Head of caudate nucleus (tissue), 42 donors: ENCODE measurements at places on chromosomes 3 and 15.

DNA sequence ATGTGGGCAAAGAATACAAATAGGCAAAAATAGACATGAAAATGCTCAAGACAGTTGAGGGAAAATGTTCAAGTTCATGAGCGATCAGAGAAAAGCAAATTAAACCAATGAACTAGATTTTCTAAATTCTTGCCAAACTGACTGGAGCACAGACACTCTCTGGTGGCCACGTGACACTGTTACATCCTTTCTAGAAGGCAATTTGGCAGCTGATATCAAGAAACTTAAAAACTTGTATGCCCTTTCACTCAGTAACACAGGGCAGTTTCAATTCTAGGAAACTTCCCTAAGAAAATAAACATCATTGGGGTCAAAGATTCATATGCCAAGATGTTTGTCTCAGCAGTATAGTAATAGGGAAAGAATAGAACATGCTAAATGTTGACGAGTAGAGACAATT lies 52.2 kb downstream of the ABHD5 start:
- no peak for DNase-seq

DNA sequence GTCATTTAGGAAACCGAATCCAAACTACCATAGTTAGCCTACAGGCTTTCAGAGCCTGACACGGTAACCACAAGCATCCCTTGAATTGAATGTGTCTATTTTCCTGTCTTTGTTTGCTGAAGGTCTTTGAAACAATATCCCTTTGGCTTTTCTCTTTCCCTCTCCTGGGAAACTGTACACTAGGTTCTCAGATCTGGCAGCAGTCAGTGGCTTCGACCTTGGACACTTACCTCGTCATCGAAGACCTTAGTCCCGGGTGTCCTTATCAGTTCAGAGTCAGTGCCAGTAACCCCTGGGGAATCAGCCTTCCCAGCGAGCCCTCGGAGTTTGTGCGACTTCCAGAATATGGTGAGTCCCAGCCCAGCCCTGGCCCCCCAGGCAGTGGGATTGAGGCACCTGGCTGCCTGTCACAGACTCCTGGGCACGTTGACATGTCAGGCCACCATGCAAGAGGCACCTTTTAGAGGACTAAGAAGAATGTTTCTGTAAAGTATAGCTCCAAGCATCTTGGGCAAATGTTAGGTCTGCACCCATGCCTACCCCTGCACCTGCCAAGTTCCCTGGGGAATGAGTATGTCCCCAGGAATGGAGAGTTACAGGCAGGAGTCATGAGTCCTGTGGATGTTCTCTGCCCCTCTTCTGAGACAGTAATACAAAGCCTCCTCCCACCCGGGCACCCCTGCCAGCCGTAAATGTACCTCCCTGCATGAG lies 30.4 kb upstream of the UMPS start:
- no peak for DNase-seq

GRCh38 chr3:60743631-60744164 lies 507.6 kb downstream of the FHIT start:
- no peak for DNase-seq

DNA sequence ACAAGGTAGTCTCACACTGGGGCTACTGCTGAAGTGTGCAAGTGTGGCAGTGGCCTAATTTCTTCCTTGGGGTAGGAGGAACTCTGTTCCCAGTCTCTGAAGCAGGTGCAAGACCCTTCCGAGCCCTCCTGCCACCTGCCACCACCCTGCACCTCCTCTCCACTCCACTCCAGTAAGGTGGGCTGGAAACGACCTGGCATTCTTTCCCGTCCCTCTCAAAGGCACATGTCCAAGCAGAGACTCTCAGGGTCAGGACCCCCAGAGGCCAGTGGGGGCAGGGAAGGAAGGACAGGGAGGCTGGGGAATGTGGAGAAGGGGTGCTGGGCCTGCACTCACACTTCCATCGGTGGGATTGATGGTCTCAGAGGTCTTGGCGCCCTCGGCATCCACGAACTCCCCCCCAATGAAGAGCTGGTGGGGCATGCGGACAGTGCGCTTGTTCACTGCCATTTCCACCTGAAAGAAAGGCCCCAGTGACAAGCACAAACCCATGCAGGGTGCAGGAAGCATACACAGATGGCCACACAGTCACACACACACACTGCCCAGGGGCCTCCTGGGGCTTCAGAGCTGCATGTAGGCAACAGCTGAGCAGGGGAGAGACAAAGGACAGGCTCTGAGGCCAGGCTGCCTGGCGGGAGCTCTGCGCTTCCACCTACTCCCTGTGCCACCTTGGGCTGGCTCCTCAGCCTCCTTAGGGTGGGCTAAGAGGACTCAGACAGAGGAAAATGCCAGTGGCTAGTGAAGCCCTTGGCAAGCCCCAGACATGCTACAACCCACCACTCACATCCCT lies 43.8 kb downstream of the ALDH1L1 start:
- no peak for DNase-seq

DNA sequence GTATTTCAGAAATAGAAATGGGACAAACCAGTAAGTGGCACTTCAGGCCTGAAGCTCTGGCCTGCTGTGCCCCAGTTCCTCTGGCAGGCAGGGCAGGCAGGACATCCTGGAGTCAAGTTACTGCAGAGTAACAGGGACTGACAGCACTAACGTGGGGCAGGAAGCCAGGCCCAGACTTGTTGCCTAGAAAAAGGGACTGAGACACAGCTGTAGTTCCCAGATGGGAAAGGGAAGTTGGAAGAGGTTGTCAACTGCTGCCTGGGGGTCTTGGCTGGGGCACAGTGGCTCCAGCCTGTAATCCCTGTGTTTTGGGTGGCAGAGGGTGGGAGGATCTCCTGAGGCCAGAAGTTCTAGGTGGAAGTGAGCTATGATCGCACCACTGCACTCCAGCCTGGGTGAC lies 171.9 kb downstream of the FMN1 start:
- no peak for DNase-seq

GRCh38 chr15:89665449-89666181 lies 10.3 kb upstream of the KIF7 start:
- peak; percentile 35 for DNase-seq

DNA sequence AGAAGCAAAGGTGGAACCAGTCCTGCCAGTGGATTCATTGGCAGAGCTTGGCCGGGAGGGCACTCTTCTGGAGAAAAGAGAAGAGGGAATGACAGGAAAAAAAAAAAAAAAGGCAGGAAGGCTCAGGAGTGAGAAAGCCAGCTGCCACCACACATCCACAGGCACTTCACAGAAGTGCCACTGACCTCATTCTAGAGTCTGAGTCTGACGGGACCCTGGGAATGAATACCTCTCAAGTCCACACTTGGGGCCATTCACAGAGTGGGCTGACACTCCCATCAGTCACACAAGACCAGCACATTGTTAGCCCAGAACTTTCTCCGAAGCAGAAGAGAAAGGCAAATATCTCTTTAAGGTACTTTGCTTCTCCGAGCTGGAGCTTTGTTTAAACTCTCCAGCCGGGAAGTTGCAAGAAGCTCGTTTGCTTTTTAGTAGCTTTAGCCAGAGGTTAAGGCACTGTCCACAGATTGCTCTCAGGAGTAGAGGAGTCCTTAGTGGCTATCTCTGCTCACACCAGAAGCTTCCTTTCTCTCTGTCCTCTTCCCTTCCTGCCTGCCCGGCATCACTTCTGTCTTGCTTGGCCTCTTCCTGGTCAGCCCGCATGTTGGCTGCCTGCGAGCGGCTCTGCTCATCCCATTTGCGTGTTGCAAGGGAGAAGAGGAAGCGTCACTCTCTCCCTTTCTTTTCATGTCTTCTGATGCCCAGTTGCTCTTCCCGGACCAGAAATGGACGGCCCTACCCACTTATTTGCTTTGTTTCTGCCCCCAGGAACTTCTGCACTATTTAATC lies 53.8 kb downstream of the CMTM6 start:
- peak; percentile 44 for DNase-seq

DNA sequence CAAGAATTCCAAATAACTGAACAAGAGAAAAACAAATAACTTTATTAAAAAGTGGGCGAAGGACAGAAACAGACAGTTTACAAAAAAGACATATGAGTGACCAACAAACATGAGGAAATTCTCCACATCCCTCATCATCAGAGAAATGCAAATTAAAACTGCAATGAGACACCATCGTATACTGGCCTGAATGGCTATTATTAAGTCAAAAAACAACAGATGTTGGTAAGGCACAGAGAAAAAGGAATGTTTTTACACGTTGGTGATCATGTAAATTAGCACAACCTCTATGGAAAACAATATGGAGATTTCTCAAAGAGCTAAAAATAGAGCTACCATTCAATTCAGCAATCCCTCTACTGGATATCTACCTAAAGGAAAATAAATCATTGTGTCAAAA lies 1260.4 kb upstream of the ALCAM start:
- DNase-seq = no peak

DNA sequence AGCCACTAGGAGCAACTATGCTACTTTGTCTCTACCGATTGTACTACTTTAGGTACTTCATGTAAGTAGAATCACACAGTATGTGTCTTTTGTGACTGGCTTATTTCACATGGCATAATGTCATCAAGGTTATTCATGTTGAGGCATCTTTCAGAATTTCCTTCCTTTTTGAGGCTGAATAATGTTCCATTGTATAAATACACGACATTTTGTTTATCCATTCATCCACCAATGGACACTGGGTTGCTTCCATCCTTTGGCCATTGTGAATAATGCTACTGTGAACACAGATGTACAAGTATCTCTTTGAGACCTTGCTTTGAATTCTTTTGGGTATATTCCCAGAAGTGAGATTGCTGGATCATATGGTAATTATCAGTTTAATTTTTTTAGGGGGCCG lies 29.2 kb downstream of the MYO5A start:
- no peak for DNase-seq

GRCh38 chr3:173762501-173762900 lies 365.0 kb downstream of the NLGN1 start:
- no peak for DNase-seq

- DNase-seq = no peak
These were observed 57.8 kb downstream of the NCEH1 start for GRCh38 chr3:172653004-172653572.

GRCh38 chr3:35710554-35710953 lies 71.2 kb downstream of the ARPP21 start:
- no peak for DNase-seq

GRCh38 chr15:50909010-50909317 lies 481 bp downstream of the AP4E1 start:
- DNase-seq = no peak

DNA sequence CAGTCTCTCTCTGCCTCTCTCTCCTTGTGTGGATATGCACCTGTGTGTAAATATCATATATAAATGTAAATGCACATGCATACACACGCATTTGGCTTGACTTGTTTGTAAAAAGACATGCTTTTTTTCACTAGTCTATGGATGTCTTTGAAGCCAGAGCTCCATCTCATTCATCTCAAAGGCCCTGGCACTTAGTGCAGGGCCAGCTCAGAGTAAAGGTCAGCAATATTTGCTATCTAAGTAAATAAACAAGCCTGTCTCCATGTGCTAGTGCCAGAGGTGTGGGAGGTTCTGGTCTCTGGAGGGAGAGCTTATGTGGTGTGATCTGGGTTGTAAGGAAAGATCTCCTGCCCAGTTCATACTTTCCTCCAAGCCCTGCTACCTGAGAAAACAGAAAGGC lies 5.6 kb downstream of the CLSTN2 start:
- no peak for DNase-seq

- DNase-seq = no peak
These were observed 510.2 kb upstream of the MDFIC2 start for GRCh38 chr3:70822669-70823068.

DNA sequence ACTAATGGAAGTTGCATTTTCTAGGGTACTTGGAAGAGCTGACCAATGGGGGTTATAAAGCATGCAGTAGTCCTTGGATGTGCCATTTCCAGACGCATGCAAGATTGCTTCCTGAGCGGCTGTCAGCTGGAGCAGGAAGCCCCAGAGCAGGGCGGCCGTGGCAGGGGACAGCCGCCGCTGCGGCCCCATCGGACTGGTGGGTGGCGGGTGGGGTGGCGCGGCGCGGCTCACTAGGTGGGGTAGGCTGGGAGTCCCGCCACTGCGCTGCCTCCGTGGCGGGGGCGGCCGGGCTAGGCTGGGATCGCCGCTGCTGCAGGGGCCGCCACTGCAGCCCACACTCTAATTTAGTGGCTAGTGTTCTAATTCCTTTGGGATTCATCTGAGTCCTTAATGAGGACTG lies 56.5 kb upstream of the FGF7 start:
- DNase-seq = no peak

DNA sequence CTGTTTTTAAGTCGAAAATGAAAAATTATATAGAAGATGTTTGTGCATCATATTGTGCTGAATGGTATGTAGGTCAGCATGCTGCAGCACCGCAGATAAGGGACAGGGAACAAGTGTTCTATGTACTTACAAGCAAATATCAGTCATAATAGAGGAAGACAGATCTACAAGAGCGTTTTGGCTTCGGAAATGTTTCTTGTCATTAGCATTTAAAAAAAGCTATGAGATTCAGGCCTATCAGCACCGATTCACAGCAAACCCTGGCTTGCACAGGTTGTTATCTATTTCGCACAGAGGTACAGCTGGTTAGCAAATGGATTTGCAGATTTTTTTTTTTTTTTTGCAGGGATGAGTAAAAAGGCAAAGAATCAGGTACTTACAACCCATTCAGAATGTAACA lies 204.2 kb upstream of the TBC1D5 start:
- no peak for DNase-seq

DNA sequence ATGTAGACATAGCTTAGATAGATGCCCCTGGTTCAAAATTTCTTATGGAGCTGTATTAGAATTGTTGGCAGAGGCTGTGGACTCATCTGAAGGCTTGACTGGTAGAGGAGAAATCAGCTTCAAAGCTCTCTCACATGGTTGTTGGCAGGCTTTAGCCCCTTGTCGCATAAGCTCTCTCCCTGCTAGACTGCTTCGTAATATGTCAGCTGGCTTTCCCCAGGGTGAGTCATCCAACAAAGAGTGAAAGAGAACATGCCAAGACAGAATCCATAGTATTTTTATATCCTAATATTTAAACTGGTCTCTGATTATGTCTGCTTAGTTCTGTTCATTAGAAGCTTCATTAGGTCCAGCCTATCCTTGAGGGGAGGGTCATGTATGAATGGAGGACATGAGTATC lies 427.4 kb upstream of the NAALADL2 start:
- no peak for DNase-seq

DNA sequence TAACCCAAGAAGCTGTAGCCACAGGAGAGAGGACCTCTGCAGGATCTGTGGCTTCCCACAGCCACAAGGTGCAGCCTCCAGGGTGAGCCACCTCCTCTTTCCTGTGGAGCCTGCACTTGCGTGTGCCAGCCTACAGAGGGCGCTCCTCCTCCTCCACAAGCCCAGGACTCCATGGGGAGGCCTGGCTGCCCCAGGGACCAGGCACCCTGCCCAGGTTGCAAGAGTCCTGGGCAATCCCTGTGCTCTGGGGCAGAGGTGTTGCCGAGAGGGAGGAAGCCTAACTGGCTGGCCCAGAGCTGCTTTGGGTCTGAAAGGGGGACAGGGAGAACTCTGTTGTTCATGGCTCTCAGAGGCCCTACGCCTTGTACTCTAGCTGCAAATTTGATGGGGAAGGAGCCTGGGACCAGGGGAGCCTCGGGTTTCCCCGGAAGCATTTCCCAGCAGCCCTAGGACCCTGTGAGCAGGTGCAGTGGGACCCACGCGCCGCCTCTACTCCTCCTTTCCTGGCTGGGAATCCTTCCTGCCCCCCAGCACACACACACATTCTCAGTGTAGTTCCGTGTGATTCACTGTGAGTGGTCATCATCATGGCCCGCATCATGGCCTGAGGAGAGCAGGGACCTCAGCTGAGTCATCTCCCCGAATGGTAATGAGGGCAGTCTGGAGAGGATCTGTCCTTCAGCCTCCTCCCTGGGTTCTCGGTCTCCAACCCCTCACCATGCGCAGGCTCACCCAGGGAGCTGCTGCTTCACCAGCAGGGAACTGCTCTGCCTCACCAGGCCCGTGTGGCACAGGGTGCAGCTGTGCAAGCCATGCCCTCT lies 24.3 kb downstream of the TBC1D21 start:
- DNase-seq = peak; percentile 17
